ENCODE measurements at places on chromosomes 6 and 20.
A peak's percentile ranks its signal among the peaks of the same experiment; 100 is the strongest.

- DNase-seq: no peak
These were observed 107.7 kb downstream of the FOXF2 start for GRCh38 chr6:1496836-1497760.

- no peak for DNase-seq
These were observed 11.0 kb downstream of the PTCHD4 start for GRCh38 chr6:48099713-48100587.

DNA sequence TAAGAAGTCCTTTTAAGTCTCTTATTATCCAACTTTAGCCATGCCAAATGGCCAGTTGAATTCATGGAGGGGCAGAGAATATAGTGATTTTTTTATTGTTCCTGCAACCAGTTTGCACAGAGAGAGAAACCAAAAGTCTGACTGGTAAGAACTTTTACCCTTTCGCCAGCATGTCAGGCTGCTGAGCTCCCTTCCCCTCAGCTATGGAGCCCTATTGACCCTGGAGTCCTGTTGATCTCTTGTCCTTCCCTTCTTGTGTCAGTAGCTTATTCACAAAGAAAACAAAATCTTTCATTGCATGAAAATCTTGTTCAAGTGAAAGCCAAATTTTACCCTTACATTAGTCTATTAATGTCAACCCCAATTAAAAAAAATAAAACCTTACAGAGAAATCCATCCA lies 1.5 kb upstream of the SLC22A1 start:
- DNase-seq: no peak

DNA sequence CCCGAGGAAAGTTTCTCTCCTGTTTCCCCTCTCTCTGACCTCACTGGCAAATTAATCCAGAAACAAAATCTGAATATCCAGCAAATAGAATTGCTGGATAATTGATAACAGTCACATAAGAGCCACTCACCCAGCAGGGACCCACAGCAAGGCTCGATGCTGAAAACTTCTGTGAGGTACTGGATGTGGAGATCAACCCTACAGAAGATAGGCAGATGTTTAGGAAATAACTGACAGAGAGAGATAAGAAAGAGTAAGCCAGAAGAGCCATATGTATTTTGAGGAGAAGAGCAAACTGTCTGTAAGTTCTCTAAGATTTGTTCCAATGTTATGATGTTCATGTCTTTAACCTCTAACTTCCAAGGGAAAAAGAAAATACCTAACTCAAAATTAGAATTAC lies 59.7 kb downstream of the PKHD1 start:
- DNase-seq: no peak

DNA sequence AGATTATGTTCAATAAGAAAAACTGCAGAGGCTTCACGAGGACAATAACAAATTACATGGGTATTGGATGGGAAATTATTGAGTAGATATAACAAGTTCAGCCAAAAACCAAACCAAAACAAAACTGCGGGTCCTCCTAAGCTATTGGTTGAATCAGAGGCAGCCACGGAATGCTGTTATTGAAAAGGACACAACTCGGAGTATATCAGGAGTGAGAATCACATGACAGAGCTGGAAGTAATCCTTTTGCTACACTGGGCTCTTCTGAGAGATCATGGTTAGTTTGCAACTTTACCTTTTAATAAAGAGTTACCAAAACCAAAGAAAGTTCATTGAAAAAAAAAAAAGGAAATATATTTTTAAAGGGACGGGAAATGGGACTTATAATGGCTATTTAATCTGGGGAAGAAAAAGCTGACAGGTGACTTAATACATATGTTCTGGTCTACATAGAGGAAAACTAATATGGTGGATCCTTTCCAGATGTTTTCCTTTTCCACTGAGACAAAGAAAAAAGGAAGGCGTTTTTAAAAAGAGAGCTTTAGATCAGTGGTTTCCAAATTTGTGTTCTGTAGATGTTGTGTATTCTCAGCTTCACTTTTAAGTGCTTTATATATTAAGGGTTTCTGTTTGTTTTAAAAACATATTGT lies 6.9 kb upstream of the CITED2 start:
- no peak for DNase-seq

- DNase-seq: no peak
These were observed 71.6 kb downstream of the BANF2 start for GRCh38 chr20:17771206-17772004.

- peak; percentile 57 for DNase-seq
These were observed 63.5 kb downstream of the IRF4 start for GRCh38 chr6:455006-455585.

DNA sequence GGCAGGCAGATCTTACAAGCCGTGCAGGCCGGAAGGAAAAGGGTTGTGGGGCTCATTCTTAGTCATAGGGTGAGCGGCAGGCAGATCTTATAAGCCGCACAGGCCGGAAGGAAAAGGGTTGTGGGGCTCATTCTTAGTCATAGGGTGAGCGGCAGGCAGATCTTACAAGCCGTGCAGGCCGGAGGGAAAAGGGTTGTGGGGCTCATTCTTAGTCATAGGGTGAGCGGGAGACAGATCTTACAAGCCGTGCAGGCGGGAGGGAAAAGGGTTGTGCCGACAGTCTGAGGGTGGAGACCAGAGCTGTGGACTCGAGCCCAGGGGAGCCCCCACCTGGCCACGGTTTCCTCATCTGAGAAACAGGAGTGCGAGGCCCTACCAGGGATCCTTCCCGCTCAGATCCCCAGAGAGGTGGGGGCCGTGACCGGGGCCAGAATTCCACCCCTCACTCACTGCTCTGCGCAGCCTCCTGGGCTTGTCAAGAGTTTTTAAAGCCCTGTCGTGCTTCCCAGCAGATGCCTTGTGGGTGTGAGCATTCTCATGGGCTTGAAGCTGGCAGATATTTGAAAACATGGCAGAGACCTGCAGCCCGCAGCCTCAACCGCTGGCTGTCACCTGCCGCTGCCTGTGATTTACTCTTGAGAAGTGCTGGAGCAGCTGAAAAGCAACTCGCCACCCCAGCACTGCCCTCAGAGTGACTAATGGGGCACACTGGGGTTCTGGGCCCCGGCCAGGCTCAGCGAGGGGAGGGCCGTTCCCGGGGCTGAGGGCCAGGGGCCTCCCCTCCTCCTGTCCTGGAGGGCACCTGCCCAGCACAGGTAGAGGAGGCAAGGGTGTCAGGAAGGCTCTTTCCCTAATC lies 31.9 kb downstream of the NTSR1 start:
- DNase-seq: peak; percentile 76

DNA sequence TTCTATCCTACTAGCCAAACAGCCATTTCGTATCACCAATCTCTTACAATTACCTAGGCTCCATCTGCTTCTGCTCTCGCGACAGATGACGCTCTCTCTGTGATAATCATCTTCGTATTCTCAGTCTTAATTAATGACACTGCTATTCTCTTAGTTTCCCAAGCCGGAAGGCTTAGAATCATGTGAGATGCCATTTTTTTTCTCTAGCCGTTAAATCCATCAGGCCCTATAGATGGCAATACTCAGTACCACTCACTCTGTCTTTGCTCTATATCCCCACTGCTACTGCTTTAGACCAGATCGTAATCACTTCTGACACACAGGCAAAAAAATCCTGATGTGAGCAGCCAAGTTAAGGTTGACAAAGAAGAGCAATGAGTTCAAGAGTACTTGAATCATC lies 2.1 kb upstream of the THEMIS start:
- DNase-seq: no peak

DNA sequence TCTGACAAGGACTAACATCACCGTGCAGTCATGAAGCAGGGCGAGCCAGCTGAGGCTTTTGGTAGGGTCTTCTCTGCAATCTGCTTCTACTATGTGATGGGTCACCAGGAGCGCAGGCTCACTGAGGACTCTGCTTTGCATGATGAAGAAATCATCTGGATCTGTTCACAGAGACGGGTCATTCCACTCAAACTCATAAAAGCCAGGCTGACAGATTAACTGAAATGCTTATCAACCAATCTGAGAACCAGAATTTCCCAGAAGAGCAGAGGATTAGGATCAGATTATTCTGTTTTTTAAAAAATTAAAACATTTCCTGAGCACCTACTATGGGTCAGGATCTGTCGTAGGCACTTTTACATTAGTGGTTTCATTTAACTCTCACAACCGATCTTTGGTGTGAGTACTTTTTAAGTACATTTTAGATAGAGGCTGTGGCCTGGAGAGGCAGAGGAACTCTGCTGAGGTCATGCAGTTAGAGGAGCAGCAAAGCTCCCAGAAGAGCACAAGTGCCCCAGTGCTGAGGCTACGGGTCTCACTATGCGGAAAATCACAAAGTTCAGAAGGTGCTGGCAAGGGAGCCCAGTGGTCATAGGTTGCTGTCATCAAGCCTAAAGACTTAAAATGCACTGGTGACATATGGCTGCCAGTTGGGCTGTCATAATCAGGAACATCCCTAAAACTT lies 109.1 kb downstream of the BACH2 start:
- no peak for DNase-seq

- no peak for DNase-seq
These were observed 117.8 kb upstream of the SUPT3H start for GRCh38 chr6:45495429-45496084.

DNA sequence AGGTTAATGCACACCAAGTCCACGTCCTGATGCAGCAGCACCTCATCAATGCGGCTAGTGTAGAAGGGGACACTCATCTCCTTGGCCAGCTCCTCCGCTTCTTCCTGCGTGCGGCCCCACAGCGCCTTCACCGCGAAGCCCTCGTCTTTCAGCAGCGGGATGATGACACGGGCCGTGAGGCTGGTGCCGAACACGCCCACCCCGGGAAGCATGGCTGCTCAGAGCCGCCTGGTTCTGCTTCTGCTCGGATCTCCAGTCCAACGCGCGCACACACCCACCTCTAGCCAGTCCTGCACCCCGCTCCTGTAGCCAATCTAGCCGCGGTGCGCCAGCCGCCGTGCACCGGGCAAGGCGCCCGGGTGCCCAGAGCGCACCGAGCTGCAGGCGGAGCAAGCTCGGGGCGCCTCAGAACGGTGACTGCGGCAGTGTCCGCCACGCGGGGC lies 700 bp downstream of the GFOD1 start:
- DNase-seq: peak; percentile 57

- DNase-seq: no peak
These were observed 40.6 kb downstream of the KCNS1 start for GRCh38 chr20:45060294-45060693.

- no peak for DNase-seq
These were observed 30.2 kb upstream of the IL17A start for GRCh38 chr6:52155791-52156576.

GRCh38 chr6:16717275-16717942 lies 43.9 kb downstream of the ATXN1 start:
- DNase-seq: no peak

- DNase-seq: no peak
These were observed 34.0 kb upstream of the SCGN start for GRCh38 chr6:25617997-25618396.

GRCh38 chr6:56419191-56419590 lies 171.8 kb upstream of the COL21A1 start:
- DNase-seq: no peak

GRCh38 chr6:44778513-44778912 lies 391.0 kb downstream of the CDC5L start:
- no peak for DNase-seq

- no peak for DNase-seq
These were observed 63.0 kb downstream of the HIVEP1 start for GRCh38 chr6:12075067-12075563.

DNA sequence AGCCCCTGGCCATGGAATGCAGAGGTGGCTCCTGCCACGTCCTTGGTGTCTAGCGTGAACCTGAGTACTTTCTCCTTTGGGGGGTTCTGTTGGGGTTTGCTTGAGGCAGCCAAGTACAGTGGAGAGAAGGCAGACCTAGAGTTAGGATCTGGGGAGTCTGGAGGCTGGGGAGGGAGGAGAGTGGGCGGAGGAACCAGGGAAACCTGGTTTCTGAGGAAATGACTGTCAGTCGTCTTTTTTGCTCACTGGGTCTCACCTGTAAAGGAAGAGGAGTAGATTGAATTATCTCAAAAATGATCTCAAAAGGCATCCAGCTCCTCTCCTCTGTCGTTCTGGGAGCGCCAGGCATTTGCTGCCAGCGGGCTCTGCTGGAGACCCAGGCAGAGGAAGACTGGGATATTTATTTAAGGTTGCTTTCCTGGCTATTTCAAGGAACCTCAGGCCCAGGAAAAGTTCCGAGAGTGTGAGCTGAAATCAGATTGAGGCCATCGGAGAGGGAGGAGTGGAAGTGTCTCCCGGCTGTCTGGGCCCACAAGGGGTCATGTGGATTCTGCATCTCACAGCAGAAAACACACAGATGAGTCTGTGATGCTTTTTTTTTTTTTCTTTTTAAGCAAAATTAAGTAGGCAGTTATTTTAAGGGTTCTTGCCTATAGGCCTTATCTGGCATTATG lies 16.1 kb downstream of the EPB41L1 start:
- DNase-seq: no peak

- no peak for DNase-seq
These were observed 91.5 kb upstream of the HIVEP1 start for GRCh38 chr6:11920566-11920965.

DNA sequence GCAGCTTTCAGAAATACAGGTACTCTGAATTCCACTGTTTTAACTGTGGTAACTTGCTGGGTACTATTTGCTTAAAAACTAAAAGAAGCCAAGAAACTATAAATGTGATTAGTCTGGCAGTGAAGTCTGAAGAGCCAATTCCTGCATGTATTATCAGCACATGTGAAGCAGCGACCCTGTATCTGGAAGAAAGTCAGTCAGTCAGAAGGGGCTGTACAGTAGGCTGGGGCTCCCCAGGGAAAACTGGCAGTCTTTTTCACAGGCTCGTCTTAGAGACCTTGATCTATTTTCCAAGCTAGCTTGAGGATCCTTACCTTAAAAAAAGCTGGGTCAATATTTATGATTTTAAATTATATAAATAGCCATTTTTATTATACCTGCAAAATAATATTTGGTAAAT lies 104.9 kb downstream of the PDSS2 start:
- no peak for DNase-seq

DNA sequence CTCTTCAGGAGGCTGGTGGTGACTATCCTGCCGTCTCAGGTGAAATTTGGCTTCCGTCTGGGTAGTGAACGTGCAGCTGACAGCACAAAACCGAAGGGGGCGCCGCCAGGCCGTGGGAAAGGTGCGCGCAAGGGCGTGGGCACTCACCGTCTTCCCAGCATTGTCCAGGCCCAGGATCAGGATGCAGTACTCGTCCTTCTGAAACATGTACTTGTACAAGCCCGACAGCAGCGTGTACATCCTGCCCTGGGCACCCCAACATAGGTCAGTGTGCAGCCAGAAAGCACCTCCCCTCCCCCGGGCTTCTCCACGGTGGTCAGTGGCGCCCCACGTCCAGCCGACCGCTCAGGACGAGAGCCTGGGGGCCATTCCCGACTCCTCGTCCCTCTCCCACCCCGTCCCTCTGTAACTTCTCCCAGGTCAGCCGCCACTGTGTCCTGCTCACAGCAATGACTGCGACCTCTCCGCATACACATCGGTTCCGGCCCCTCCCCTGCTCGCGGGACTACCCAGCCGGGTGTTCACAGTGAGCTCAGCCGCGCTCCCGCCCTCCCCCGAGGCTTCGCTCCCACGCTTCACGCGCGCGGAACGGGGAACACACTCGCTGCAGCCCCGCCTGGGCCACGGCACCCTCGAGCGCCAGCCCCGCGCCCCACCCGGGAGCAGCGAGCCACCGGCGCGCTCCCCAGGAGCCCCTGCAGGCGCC lies 771 bp downstream of the ARFRP1 start:
- peak; percentile 70 for DNase-seq

GRCh38 chr6:32983493-32983848 lies 15.1 kb downstream of the BRD2 start:
- no peak for DNase-seq
